Ascending aorta (tissue), 2 donors: ENCODE measurements at places on chromosomes 13 and 19.
A peak's percentile ranks its signal among the peaks of the same experiment; 100 is the strongest.

- DNase-seq = no peak
- no peak overlapping the region for H3K4me3 ChIP-seq
- H3K27me3 ChIP-seq = no peaks in the 10 kb centered on the region
- H3K36me3 ChIP-seq = no peaks in the 10 kb centered on the region
- H3K4me1 ChIP-seq = no peaks in the 10 kb centered on the region
- H3K27ac ChIP-seq = no peak overlapping the region
Observed at GRCh38 chr19:37942516-37942902, 35.5 kb downstream of the SIPA1L3 start.

DNA sequence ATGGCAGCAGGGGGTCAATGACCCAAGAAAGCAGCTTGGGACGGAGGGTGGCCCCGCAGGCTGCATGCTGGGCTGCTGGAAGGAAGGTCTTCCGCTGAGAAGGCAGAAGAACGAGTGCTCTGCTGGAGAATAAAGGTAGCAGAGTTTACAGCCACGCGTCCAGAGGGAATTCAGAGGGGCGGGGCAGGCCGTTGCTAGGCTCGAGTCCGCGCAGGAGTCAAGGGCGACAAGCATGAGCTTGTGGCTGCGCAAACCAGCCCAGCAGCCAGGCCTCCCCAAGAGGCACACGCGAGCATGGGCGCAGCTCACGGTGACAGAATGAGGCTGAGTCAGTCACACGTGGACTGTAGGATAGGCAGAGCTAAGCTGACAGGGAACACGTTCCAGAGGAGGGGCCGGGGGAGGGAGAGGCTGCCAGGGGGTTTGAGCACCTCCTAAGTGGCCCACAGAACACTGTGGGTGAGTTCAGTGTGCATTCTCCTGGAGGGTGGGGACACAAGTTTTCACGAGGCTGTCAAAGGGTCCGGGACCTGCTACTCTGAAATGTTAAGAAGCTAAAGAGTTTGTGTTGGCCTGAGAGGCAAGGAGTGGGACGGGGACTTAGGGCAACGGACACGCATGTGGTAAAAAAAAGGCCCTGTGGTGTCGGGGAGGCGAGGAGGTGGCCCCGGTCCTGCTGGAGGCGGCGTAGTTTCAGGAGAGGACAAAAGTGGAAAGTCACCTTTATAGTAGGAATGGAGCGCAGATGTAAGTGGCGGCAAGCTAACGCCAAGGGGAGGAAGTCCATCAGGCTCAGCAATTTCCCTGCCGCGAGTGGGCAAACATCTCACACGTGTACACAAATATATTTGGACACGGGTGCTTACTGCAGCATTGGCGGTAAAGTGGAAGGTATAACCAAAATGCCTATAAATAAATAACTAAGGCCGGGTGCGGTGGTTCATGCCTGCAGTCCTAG is 17.7 kb downstream of the RFX2 start:
- peak overlapping the region; percentile 6 for H3K4me3 ChIP-seq
- H3K4me1 ChIP-seq = peaks cover 18% of the 10 kb centered on the region
- no peaks in the 10 kb centered on the region for H3K27me3 ChIP-seq
- DNase-seq = peak; percentile 75
- peak overlapping the region; percentile 92 for H3K27ac ChIP-seq

GRCh38 chr19:7456964-7457541 is 31.8 kb downstream of the PEX11G start:
- H3K36me3 ChIP-seq = peaks cover 80% of the 10 kb centered on the region
- DNase-seq = no peak
- H3K27me3 ChIP-seq = no peaks in the 10 kb centered on the region
- no peak overlapping the region for H3K27ac ChIP-seq
- no peaks in the 10 kb centered on the region for H3K4me1 ChIP-seq
- no peak overlapping the region for H3K4me3 ChIP-seq

DNA sequence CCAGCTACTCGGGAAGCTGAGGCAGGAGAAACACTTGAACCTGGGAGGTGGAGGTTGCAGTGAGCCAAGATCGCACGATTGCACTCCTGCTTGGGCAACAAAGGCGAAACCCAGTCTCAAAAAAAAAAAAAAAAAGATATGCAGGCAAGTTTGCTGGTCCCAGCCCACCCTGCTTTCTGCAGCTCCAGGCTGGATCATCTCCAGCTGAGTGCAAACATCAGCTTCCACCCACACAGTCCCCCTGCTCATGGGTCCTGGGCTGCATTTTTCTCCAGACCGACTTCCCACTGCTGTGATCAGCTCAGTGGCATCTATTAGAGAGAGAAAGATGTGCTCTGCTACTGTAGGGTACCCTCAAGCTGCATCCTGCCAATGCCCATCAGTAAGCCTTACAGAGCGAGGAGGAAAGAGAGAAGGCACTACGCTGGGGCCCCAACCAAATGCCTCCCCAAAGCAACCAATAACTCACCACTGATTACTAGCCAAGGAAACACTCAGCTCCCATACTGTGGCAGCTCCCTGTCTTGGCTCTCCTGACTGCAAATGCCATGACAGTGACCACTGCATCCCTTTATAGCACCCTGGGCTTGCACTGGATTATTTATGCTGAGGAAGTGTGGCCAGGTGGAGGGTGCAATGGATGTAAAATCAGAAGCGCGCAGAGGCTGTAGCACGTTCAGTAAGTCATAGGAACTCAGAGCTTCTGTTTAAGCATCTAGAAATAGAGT is 170.9 kb upstream of the ZNF507 start:
- H3K36me3 ChIP-seq = no peaks in the 10 kb centered on the region
- no peak overlapping the region for H3K4me3 ChIP-seq
- no peaks in the 10 kb centered on the region for H3K27me3 ChIP-seq
- H3K4me1 ChIP-seq = no peaks in the 10 kb centered on the region

GRCh38 chr19:38618590-38619360 is at the start of gene EIF3K:
Gene EIF3K (plus strand): TSS chr19:38619188. CDS start chr19:38619269, 81 bp downstream.
- H3K4me3 ChIP-seq = peak within 1 kb of the TSS; percentile 75
- peaks cover 10% of the 10 kb centered on the region for H3K4me1 ChIP-seq
- H3K36me3 ChIP-seq = peaks cover 31% of the 10 kb centered on the region
- H3K27ac ChIP-seq = peak within 1 kb of the TSS; percentile 87

DNA sequence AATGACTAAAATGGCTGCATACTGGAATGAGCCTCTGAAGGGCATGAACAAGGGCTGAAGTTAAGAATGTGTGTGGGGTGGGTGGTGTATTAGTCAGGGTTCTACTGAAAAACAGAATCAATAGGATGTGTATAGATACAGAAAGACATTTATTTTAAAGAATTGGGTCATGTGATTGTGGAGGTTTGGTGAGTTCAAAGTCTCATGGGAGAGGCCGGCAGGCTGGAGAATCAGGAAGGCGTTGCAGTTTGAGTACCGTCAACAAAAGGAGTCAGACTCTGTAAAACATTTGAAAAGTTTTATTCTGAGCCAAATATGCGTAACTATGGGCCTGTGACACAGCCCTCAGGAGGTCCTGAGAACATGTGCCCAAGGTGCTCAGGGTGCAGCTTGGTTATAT is 24.5 kb upstream of the CYSLTR2 start:
- no peaks in the 10 kb centered on the region for H3K27me3 ChIP-seq
- H3K4me3 ChIP-seq = no peak overlapping the region
- H3K4me1 ChIP-seq = no peaks in the 10 kb centered on the region
- DNase-seq = no peak

GRCh38 chr19:5403968-5404640 is 51.1 kb upstream of the ZNRF4 start:
- H3K27me3 ChIP-seq = no peaks in the 10 kb centered on the region
- no peak overlapping the region for H3K27ac ChIP-seq
- H3K36me3 ChIP-seq = no peaks in the 10 kb centered on the region
- H3K4me3 ChIP-seq = no peak overlapping the region
- H3K4me1 ChIP-seq = no peaks in the 10 kb centered on the region
- peak; percentile 64 for DNase-seq

DNA sequence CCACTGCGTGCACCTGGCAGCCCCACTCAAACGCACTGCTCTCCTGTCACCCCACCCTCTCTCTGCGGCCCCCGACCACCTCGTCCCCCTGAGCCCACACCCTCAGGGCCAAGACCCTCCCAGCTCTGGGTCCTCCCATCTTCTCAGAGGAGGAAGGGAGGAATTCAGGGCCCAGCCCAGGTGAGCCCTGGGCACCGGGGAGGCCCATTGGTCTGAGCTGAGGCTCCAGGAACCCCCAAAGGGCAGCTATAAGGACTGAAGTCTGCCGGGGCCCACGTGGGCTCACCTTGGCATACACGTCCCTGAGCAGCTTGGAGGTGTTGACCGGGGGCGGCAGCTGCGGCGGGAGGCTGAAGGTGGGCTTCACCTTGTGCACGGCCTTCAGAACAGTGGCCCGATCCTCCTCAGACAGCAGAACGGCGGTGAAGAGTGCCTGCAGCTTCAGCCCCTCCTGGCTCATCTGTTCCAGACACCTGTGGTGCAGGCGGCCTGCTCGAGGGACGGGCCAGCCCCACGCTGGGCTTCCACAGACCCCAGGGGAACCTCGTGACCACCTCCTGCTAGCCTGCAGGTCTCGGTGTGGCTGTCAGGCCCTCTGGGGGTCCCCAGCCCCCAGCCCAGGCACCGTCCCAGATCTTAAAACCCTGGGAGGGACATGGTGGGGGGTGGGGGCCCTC is 8.8 kb downstream of the POLRMT start:
- no peak for DNase-seq
- H3K4me3 ChIP-seq = no peak overlapping the region
- no peak overlapping the region for H3K27ac ChIP-seq
- H3K27me3 ChIP-seq = no peaks in the 10 kb centered on the region
- H3K4me1 ChIP-seq = no peaks in the 10 kb centered on the region

GRCh38 chr13:30734439-30734838 is 904 bp upstream of the ALOX5AP start:
- no peak for DNase-seq
- no peak overlapping the region for H3K27ac ChIP-seq
- H3K4me1 ChIP-seq = no peaks in the 10 kb centered on the region
- H3K4me3 ChIP-seq = no peak overlapping the region
- H3K36me3 ChIP-seq = no peaks in the 10 kb centered on the region

GRCh38 chr13:43978688-43979087 is 99.0 kb downstream of the LACC1 start:
- H3K36me3 ChIP-seq = no peaks in the 10 kb centered on the region
- H3K4me3 ChIP-seq = no peak overlapping the region

GRCh38 chr19:29908963-29909944 is 32.8 kb upstream of the URI1 start:
- H3K27ac ChIP-seq = no peak overlapping the region
- H3K27me3 ChIP-seq = no peaks in the 10 kb centered on the region
- DNase-seq = no peak
